Ascending aorta (tissue), 2 donors: ENCODE measurements at places on chromosomes 7 and 10.

- no peak for DNase-seq
These were observed 26.4 kb downstream of the BMPR1A start for GRCh38 chr10:86782701-86783418.

GRCh38 chr10:19730907-19731217 lies 85.4 kb upstream of the PLXDC2 start:
- DNase-seq = no peak

DNA sequence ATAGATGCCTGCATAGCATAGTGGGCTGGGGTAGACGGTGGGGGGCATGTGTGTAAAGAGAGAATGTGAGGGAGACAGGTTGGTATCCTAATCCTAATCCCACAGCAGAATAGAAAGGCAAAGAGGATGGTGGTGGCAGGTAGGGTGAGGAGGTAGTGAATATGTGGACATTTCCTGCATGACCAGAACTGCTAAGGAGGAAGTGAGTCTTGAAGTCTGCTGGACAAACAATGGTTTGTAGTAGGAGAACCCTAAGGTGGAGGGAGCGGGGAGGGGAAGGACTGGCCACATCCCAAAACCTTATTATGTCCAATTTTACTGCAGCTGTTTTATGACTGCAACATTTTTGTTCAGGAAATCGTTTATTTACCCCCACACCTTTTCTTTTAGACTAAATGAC lies 279.7 kb downstream of the AUTS2 start:
- no peak for DNase-seq

DNA sequence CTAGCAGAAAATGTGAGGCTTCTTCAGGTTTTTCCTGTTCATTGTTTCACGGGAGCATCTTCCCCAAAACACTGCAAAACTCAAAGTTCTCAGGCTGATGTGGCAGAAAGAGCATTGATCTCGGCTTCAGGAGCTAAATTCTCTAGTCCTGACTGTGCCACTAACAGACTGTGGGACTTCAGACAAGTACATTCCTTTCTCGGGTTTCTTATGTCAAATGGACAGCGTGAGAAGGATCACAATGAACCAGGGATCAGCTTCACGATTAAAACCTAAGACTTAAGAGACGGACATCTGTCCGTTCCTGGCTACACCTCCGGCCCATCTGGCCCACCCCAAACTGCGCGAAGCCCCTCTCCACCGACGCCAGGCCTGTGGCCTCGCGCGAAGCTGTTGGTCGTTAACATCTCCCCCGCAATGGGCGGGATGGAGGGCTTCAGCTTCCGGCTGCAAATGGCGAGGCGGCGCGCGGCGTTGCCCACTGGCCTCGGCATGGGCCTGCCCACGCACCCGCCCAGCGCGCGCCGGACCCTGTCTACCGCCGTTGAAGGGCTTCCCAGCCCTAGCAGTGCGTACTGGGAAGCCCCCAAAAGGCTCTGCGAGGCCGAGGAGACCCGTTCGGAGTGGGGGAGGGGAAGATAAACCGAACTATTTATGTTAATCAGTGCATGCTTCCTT lies 549 bp upstream of the DDX50 start:
- no peak for DNase-seq

DNA sequence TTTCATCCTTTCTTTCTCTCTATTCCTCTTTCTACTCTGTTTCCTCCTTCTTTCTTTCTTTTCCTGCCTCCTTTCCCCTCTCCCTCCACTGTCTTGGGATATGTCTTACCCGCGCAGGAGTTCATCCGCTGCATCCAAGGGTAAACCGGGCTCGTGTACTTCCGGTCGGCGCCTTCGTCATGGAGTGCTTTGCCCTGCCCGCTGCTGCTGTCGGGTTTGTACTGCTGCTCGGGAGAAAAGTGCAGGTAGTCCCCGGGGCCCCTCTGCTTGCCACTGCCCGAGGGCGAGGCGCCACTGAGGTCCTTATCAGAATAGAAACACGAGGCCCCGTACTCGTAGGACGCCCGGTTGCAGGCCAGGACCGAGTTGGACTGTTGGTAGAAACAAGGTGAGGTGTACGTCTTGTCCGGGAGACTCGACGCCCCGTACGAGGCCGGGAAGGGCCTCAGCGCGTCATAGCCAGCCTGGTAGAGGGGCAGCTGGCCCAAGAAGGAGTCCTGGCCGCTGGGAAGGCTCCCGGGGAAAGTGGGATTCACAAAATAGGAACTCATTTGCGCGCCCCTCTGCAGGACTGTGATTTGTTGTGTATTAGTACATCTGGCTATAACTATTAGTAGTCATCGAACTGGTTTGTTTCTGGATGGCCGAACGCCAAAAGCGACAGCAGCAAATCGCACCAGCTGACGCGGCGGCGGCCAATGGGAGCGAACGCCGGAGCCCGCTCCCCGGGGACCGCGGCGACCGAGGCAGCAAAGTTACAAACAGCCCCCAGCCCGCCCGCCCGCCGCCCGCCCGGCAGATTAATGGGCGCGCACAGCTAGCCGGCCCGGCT lies at the start of gene HOXA6:
TSS of gene HOXA6 (minus strand) at position 576 of the 832 bp plus-strand sequence. CDS start at position 551, 25 bp downstream.
- DNase-seq = peak; percentile 88

- DNase-seq = no peak
These were observed 18.5 kb downstream of the BICC1 start for GRCh38 chr10:58531084-58531695.

DNA sequence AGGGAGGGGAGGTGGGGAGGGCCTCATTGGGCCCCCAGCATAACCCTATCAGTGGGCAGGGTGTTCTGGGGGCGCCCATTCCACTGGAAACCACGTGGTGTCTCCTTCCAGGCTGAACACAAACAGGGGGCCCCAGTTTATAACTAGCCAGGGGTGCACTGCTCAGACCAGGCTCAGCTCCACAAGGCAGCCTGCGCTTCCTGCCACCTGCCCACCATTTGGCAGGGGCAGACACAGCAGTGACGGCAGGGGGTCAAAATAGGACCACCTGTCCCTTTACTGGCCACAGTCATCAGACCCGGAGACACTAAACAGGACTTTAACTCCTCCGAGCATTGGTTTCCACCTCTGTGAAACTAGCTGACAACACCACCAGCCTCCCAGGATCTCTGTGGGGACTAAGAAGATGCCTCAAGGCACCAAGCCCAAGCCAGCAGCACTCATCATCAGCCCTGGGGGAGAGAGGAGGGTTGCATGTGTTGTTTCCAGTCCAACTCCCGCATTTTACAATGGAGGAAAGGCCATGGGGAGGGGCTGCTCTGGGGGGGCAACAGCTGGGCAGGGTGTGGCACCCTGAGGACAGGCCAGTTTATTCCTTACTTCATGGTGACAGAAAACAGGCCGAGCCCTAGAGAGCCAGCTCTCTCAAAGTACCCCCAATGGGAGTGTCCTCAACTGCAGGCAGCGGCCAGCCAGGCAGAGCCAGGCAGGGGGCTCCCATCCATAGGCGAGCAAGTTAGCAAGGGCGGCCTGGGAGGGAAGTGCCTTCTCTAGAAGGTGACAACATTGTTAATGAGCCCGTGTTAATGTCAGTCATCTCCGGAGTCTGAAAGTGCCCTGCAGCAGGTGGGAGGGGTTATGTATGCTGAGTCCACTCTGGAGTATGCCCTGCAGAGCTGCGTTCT lies 127.6 kb downstream of the TNS3 start:
- no peak for DNase-seq

- no peak for DNase-seq
These were observed 82.5 kb upstream of the SEM1 start for GRCh38 chr7:96792115-96792514.

DNA sequence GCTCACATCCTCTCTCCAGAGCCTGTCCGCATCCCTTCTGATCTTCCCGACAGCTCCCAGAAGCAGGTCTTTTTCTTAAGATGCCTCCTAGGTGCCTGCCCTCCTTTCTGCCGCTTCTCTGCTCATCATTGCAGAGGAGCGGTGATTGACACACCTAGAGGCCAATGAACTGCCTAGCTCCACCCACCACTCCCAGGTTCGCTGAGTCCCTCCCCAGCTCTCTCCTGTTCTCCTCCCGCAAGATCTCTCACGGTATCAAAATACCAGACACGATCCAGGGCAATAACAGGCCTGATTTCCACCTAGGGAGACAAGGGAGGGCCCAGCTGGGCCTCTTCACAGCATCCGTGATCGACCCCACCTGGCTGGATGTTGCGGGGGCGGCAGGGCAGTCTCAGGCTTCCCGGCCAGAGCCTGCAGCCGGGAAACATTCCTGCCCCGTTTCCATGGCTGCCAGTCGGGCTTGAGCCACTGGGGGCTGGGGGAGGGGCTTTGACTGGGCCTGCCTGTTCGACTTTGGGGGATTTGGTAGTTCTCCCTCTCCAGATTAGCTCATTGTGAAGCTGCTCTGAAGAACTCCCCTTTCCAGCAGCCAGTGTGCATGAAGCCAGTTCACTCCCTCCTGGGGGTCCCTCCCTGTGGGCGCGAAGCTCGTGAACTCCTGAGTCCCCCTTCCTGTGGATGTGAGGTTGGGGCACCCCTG lies 373.5 kb downstream of the RPS24 start:
- DNase-seq = peak; percentile 83

GRCh38 chr10:6010569-6010968 lies 33.2 kb upstream of the IL15RA start:
- DNase-seq = no peak

GRCh38 chr7:77276120-77276519 lies 76.5 kb upstream of the FGL2 start:
- DNase-seq = no peak

- DNase-seq = no peak
These were observed 925 bp downstream of the H2AZ2 start for GRCh38 chr7:44846816-44847508.

GRCh38 chr10:30088178-30088577 lies 28.8 kb upstream of the JCAD start:
- DNase-seq = no peak

GRCh38 chr7:129502708-129503685 lies 666 bp downstream of the SMKR1 start:
- no peak for DNase-seq

DNA sequence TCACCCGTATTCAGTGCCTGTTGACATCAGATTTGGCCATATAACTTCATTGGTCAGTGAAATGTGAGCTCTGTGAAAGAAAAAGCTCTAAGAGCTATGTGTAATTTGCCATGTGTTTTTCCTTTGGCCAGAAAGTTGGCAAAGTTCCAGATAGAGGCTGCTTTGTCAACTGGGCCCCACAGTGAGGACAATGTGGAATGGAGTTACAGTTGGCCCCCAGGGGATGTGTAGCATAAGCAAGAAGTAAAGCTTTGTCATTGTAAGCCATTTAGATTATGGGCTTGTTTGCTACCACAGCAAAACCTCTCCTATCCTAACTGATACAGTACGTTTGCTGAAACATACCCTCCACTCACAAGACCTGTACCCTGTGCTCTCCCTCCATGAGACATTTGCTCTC lies 119.1 kb upstream of the HABP2 start:
- no peak for DNase-seq

DNA sequence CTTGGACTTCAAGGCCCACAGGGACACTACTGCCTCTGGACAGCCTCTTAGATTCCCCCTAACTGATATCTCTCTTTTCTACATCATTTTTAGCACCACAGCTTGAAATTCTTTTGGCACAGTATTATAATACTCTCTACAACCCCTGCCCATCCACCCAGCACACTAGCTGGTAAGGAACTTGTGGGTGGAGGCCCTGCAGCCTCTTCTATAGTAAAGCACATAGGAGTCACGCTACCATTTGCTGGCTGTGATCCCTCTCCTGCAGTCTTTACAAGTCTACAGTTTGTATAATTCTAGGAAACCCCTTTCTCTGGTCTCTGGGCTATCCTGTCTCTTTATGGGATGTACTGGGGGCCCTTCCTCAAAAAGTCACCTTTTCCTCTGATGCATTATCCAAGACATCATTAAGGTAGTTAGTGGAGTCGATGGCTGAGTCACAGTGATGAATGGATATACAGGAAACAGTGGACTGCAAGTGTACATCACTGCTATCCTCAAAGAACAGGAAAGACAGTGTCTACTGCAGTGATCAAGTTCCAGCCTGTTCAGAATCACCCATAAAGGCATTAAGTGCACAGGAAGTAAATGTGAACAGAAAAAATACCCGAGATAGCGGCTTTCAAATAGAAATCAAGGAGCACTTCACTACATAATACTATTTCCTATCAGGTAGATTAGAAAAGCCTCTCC lies 54.4 kb downstream of the STK17A start:
- no peak for DNase-seq

- DNase-seq = no peak
These were observed 33.8 kb downstream of the JAKMIP3 start for GRCh38 chr10:132099389-132100090.

GRCh38 chr7:74003621-74004020 lies 24.4 kb upstream of the ELN start:
- DNase-seq = no peak

DNA sequence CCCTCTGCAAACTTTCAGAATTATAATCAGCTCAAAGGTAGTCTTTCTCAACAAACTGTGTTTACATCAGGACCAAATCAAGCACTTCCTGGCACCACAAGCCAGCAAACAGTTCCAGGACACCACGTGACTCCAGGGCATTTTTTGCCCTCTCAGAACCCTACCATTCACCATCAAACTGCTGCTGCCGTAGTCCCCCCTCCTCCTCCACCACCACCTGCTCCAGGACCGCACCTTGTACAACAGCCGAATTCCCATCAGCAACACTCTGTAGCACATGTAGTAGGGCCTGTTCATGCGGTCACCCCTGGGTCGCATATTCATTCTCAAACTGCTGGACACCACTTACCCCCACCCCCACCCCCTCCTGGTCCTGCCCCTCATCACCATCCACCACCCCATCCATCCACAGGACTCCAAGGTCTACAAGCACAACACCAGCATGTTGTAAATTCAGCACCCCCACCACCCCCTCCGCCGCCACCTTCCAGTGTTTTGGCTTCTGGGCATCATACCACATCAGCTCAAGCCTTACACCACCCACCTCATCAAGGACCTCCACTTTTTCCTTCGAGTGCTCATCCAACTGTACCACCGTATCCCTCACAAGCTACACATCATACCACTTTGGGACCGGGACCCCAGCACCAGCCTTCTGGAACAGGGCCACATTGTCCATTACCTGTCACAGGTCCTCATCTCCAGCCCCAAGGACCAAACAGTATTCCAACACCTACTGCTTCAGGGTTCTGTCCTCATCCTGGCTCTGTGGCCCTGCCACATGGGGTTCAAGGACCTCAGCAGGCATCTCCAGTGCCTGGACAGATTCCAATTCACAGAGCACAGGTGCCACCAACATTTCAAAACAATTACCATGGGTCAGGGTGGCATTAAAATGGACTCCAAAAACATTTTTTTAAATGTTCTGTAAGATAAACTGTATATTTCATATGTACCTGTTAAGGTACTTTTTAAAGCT lies 98.7 kb downstream of the KMT2E start:
- DNase-seq = no peak

- peak; percentile 41 for DNase-seq
These were observed 17.1 kb upstream of the CPA1 start for GRCh38 chr7:130363026-130363847.

DNA sequence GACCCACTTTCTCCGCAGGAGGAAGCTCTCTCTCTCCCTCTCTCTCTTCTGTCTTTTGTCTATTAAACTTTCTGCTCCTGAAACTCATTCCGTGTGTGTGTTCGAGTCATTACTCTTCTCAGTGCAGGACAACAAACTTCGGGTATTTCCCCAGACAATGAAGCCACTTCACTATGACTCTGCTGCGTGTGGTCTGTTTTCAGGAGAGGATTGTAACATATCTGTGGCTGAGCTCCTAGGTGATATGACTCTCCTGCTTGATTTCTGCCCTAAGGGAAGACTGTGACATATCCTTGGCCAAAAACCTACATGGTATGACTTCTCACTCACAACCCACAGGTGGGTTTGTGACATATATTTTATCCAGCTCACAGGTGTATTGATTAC lies 39.9 kb upstream of the ZNF107 start:
- DNase-seq = no peak

GRCh38 chr7:77247206-77247850 lies 47.7 kb upstream of the FGL2 start:
- no peak for DNase-seq

GRCh38 chr7:130356876-130357611 lies 12.4 kb downstream of the CPA5 start:
- peak; percentile 74 for DNase-seq
